ENCODE measurements at places on chromosomes 5 and 9.

DNA sequence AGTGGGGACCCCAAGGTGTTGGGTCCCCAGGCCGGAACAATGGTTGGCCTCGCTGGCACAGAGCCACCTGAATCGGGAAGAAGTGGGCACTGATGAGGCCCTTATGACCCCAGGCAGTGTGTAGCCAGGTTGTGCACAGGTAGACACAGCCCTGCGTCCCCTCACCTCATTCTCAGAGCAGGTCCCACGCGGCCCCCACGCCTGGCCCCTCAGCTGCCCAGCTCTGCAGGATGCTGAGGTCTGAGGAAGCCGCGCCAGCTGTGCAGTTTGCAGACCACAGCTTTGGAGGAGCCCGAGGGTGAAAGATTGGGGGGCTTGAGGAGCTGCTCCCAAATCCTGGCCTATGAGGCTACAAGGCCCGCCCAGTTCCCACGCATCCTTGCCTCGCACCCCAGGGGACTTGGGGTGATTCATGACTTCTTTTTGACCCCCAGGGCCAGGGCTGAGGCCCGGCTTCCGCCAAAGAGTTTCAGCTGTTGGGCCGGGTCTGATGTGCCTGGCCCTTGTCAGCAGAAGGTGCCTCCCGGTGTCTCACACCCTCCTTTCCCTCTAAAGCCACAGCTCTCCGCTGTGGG is 87.8 kb upstream of the PHYKPL start:
- DNase-seq: no peak

- no peak for DNase-seq
Observed at GRCh38 chr9:69131682-69132081, 42.4 kb upstream of the TJP2 start.

DNA sequence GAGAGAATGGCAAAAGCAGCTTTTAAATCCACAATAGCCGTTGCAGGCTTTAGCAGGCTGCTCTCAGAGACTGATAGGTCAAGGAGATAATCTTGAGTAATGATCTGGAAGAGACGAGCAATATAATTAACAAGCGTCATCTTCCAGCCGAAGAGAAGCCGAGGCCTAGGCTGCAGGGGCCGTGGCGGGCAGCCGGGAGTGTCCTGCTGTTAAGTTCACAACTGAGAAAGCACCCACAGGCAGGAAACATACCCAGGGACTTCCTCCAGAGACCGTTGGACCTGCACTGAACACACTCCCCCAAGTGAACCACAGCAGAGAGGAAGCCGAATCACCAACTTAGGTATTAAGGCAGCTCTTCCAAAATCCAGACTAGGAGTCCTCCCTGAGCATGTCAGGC is 182.3 kb downstream of the IRX2 start:
- no peak for DNase-seq

DNA sequence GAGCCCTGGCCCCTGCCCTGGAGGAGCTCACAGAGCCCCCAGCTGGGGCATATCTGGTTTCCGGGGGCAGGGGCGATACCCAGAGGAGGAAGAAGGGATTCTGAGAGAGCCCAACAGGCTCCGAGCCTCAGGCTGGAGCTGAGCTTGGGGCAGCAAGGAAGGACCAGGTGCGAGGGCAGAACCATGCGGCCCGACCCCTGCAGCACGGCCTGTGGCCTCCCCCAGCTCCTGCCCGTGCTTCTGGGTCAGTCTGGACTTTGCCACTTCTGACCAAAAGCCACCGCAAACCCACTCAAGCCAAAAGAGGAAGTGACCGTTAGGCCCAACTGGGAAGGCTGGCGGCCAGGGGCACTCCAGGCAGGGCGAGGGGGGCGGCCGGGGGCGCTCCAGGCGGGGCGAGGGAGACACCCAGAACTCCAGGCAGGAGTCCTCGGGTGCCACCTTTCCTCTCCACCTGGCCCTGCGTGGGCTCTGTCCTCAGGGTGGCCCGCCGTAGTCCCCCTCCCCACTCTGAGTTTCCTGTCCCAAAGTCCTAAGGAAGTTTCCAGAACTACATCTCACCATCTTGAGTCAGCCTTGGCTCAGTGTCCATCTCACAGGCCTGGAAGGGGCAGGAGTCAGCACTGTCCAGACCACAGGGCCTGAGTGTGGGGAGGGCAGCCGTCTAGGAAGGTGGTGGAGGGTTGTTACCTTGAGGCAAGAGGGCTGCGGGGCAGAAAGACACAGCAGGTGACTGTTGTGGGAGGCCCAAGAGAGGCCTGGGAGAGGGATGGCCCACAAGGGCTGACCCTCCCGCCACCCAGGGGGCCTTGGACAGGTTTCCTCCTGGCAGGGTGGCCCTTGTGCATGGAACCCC is 946 bp upstream of the LTC4S start:
- DNase-seq: no peak

- DNase-seq: no peak
Observed at GRCh38 chr5:8462565-8462964, 593.6 kb downstream of the MTRR start.

DNA sequence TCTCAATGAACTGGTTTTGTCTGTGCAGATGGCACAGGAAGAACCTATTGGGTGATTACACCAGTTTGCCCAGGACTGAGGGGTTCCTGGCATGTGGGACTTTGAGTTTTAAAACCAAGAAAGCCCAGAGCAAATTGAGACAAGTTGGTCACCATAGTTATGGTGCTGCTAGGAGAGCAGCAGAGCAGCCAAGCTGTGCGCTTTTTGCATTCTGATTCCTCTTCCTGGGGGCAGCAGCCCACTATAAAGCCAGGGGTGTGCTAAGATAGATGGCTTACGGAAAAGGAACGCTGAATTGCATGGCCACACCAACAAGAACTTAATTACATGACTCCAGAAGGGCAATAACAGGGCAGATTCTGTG is 49.7 kb downstream of the TIMD4 start:
- no peak for DNase-seq

All from cortex of kidney (tissue), 1 donor.